ENCODE measurements at places on chromosomes 6 and 20.

- no peak for DNase-seq
Measured at GRCh38 chr6:40764726-40765125, 177.6 kb upstream of the LRFN2 start.

GRCh38 chr20:10433014-10433622 lies 904 bp downstream of the MKKS start:
- DNase-seq, result peak; percentile 12

- no peak for DNase-seq
Measured at GRCh38 chr6:18334251-18334650, 52.9 kb upstream of the RNF144B start.

- DNase-seq, result peak; percentile 20
Measured at GRCh38 chr6:41371992-41372831, 36.8 kb downstream of the NCR2 start.

GRCh38 chr6:49540614-49541013 lies 9.9 kb upstream of the C6orf141 start:
- DNase-seq, result no peak

GRCh38 chr6:30361661-30362060 lies 16.7 kb downstream of the RPP21 start:
- no peak for DNase-seq

DNA sequence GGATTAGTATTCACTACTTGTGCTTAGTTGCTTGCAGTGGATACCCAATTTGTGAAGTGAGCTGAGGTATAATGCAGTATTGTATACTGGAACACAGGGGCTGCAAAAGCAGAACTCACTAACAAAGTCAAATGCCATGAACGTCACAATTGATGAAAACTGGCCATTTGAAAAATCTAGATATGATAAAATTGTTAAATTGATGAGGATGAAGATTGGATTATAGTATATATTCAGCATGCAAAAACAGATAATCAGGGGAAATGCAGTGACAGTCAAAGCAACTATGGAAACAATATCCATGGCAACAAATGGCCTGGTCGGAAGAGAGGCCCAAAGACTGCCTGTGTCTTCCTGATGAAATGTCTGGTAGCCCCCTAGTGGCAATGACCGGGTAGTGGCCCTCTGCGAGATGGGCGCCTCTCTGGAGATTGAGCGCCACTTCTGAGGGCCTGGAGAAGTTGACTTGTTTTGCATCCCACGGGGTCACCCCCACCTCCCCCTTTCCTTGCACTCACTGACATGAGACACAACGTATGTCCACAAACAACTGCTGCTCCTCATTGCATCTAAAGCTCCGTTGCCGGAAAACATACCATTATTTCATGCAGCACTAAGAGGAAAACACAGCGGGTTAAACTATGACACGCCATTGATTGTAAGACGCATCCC lies 43.6 kb downstream of the C6orf15 start:
- DNase-seq, result peak; percentile 84

DNA sequence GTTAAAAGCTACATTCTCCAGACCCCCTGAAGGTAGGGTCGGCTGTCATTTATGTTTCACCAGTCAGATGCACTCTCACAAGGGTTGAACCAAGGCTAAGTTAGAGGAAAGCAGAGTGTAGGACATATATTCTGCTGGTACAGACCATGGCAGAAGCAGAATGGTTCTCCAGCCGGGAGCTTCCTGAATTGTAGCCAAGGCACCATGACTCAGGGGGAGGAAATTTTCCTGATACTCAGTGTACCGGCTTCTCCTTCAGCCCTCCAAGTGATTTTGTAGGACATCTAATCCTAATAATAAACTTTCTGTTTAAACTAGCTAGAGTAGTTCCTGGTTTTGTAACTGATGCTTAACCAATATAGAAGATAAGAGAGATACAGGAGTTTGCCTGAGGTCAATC lies 14.2 kb upstream of the SLPI start:
- no peak for DNase-seq

GRCh38 chr20:21101453-21101931 lies 4.7 kb downstream of the LINC00237 start:
- no peak for DNase-seq

DNA sequence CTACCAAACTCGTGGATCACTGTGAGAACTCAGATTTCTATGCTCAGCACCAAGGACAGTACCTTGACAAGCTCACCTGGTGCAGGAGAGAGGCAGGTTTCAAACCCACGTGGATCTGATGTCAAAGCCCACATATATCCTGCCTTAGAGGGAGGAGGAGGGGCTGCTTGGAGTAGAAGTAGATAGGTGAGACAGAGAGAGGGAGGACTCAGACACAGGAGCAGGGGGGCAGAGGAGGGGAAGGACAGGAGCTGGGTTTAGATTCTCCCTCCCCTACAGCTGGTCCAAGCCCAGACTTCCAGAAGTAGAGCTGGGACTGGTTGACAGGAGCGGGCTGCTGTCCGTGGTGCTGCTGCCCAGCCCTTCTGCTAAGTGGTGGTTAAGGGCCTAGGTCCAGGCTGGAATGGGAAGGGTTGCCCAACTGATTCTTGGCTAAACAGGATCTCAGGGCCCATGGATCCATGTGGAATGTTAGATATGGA lies 77.5 kb downstream of the CDH22 start:
- DNase-seq, result peak; percentile 60

GRCh38 chr6:106536851-106537250 lies 92.4 kb downstream of the RTN4IP1 start:
- DNase-seq, result no peak

GRCh38 chr20:1803061-1803931 lies 91.9 kb upstream of the SIRPA start:
- peak; percentile 85 for DNase-seq

GRCh38 chr6:139381216-139381865 lies 6.9 kb upstream of the CITED2 start:
- DNase-seq, result no peak

GRCh38 chr6:33839399-33840047 lies 35.7 kb upstream of the MLN start:
- DNase-seq, result no peak

DNA sequence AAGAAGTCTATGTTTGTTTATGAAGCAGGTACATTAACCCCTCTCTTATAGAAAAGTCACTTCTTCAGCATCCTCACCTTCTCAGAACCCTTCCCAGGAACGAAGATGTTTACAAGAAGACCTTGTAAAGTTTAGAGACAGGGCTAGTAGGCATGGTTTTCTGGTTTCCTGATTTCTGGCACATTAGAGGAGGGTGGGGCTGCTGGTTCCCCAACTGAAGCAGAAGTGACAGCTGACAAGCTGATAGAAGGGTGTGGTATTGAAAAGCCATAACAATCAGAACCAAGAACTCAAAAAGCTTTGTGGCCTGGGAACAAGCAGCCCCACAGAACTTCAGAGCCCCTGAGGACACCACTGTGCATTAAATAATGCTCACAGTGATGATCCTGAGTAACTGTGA lies 91.2 kb downstream of the RTN4IP1 start:
- no peak for DNase-seq

DNA sequence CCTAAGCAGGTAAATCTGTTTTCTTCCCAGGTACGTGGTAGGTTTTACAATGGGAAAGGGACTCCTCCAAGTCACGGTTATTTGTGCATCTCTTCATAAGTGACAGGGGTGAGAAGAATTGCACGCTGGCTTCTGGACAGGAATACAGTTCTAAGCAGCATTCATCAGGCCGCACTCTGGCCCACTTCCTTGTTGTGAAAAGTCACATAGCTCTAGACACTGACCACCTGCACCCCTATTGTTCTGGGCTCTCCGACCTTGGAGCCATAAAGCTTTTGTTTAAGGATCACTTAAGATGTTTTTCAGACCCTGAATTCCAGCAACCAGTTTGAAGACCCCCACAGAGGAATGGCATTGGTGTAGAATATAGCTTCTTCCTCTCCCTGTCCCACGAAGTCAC lies 31.4 kb downstream of the RAMACL start:
- no peak for DNase-seq

GRCh38 chr6:53100561-53100960 lies 35.4 kb downstream of the FBXO9 start:
- no peak for DNase-seq

GRCh38 chr20:35111141-35111888 lies 18.7 kb upstream of the TRPC4AP start:
- no peak for DNase-seq

DNA sequence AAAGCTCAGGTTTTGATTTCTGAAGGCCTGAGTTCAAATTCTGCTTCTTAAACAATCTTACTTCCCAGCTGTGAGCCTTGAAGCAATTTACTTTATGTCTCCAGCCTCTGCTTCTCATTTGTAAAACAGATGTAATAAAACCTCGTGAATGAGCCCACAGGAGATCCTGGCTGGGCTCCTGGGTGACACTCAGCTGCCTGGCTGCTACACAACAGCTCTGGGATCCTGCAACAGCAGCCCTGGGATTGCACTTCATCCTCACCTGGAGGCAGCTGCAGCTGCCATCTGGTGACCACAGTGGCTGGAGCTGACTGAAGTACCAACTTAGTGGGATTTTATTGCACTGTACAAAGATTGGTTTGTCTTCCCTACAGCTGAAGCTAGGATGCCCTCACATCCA lies 98.6 kb downstream of the NDUFAF5 start:
- no peak for DNase-seq

DNA sequence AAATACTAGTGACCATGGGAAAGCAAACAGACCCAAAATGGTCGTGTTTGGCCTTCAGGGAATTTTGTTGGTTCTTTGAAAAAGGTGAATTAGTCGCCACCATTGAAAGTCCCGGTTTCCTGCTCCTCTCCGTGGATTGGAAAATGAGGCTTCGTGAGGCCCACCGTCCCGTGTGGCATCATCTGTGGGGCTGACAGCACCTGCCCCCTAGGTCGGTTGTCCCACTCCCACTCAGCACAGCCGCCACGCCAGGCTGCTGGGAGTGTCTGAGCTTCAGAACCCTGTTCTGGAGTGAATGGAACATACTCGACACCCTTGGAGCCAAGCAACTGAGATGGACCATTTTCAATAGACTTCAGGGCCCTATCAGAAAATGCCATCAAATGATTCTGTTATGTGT lies 33.0 kb upstream of the FOXC1 start:
- DNase-seq, result no peak

GRCh38 chr20:6613280-6613861 lies 154.1 kb upstream of the BMP2 start:
- no peak for DNase-seq

DNA sequence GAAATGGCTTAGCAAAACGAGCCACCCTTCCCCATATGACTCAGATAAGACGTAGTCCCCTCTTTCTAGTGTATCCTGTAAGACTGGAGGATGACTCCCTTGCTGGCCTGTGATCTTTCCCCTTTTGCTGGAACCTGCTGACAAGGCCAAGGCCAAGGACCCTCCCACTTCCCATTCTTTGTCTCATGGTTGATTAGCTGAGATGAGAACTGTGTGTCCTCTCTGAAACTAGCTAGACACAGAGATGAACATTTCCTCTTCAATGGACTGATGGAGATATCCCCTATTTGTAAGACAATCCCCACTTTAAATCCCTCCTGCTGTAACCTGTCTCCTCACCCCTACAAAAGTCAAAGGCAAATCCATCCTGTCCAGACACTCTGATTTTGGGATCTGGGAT lies 33.4 kb upstream of the SCRT2 start:
- no peak for DNase-seq

DNA sequence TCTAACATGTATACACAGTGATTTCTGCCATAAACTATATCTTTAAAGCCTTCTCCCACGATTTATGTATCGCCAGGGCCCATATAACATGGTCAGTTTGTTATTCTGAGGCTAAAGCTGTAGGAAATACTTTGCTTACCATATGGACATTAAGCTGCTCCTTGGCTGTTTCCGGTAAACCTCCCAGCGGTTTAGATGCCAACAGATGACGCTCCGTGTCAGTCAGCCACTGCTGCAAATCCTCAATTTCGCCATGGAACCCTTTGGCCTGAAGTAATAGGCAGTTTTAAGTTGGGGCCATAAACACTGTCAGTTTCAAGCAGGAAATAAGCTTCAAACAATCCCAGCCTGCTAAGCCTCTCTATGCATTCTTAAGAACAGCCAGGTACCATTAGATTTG lies 145.4 kb downstream of the DST start:
- no peak for DNase-seq

DNA sequence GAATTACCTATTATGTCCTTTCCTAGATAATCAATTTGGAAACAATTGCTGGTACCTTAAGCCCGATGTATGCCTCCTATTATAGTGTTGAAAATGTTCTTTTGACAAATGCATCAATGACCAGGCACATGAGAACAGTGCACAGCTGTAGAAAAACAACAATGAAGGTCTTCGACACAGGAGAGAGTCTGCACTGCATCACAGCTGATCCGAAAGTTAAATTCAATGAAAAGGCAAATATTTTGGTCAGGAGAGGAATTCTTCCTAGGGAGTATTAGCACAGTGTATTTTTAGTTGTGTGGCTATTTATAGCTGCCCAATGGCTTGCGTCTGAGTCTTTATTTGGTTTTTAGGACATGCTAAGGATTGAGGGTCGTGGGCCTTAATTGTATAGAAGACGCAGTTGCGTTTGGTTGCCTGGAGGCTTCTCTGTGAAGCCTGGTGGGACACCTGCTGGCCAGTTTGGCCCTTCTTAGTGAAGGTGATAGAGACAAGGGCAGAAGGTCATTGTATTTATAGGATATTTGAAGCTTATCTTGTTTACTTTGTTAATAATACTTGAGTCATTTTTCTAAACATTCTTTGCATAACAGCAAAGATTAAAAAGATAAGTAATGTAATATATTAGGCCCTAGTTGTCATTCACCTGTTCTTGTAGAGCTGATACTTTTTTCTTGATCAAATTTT lies 72.3 kb downstream of the CDYL start:
- peak; percentile 49 for DNase-seq

- no peak for DNase-seq
Measured at GRCh38 chr6:3789018-3789895, 37.7 kb upstream of the PXDC1 start.

DNA sequence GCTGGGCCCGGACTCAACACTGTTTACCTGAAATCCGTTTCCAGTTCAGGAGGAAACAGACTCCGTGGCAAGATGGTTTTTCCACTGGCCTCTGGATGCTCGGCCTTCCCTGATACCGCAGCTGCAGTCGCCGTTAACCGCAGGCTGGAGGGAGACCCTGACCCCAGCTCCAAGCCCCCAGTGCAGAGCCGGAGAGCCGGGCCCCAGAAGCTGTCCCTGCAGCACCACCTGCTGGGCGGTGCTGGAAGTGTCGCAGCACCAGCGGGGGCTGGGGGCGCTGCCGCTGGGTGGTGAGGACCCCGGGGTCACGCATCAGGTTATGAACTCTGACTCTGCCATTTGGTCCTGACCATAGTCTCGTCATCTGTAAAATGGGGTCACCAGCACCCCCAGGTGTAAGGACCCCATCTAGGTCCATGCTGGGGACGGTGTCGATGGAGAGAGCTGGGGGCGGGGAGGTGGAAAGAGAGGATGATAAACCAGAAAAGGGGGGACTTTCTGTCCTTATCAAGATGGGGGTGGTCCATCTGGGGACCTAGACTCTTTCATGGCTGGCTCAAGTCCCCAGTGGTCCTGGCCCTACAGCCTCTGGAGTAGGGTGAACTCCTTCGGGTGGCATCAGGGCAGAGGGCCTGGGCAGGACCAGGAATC lies 20.8 kb upstream of the CHRNA4 start:
- no peak for DNase-seq

Data from lung microvascular endothelial cell (primary cell).